ENCODE measurements at places on chromosomes 2 and 18. TPM values are rescaled to one million over a fixed set of nuclear protein-coding genes. Genes with fewer than 3 reads are reported as not detected.

The TMEM198 gene
- 4.6 TPM for total RNA-seq

The SERPINB12 gene
- not detected for total RNA-seq

The CHAC2 gene
- total RNA-seq: 3.4 TPM

The OSBPL6 gene
- 2.3 TPM for total RNA-seq

The GPR35 gene
- total RNA-seq: 2.5 TPM
